Muscle of back (tissue), 13 donors: ENCODE measurements at places on chromosomes 4 and X.

DNA sequence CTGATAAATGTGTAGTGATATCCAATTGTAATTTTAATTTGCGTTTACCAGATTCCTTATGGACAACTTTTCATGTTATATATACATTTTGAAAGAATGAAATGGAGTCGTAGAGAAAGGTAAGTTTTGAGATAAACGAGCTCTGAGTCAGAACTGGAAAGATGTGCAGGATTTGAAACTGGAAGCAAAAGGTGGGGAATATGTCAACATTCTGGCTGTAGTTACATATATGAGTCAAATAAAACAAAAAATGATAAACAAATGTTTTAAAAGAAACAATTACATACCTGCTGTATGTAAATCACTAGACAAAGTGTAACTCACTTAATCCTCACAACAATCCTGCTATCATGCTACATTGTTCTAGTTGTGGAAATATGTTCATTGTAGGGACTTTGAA lies 84.0 kb downstream of the LPAR4 start:
- no peak for DNase-seq

- no peak for DNase-seq
Observed at GRCh38 chrX:70509078-70509477, 64.4 kb downstream of the DLG3 start.

DNA sequence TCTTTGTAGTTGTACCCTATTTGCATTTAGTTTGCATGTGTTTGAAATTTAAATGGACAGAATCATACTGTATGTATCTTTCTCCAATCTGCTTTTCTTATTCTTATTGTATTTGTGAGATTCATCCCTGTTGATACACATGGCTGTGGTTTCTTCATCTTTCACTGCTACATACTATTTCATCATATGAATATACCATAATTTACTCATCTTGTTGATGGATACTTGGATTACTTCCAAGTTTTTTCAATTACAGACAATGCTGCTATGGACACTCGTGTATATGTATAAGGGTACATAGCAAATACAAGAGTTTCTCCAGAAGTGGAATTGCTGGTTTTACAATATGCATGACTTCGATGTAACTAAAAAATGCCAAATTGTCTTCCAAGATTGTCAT lies 11.8 kb upstream of the KLHL8 start:
- DNase-seq, result no peak

- DNase-seq, result no peak
Observed at GRCh38 chrX:124369722-124370121, 23.4 kb downstream of the SH2D1A start.

DNA sequence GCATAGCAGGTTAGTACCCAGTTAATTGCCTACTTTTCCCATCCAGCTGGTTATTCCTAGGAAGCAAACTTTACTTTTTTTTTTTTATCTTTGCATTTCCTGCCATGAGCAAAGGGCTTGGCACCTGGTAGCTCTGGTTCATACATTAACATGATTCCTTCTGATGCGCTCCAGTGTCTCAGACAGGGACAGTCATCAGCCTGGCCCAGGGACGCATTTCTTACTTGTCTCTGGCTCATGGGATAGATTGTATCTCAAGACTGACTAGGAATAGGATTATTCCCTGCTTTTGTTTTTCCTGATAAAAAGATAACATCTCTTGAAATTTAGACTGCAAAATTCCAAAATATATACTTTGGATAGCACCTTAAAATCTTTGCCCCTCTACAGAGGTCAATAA lies 571.5 kb upstream of the TENM3 start:
- no peak for DNase-seq

- DNase-seq, result no peak
Observed at GRCh38 chrX:73851014-73852009, 288.3 kb downstream of the CHIC1 start.

GRCh38 chr4:59571805-59572430 lies 1628.2 kb upstream of the ADGRL3 start:
- DNase-seq, result no peak

GRCh38 chr4:152578670-152579069 lies 42.8 kb upstream of the FBXW7 start:
- no peak for DNase-seq

- DNase-seq, result no peak
Observed at GRCh38 chr4:52052475-52052780, 1.3 kb downstream of the SPATA18 start.

GRCh38 chr4:4327652-4328121 lies 37.6 kb downstream of the ZBTB49 start:
- peak; percentile 36 for DNase-seq

DNA sequence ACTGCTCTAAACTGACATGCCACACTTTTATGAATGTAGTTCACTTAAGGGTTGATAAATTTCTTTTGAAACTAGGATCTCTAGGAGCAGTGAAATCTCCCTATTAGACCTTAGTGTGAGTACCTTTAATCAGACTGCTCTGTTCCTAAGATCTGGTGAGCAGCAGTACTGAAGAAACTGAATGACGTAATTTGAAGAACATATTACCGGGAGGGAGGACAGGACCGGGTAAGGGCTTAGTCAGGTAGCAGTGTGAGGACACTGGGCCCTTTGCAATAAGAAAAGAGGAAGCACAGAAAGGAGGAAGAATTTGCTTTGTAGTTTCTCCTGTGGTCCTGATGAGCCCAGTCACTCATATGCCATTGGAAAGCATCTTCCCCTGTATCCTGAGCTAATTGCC lies 255.2 kb downstream of the THOC2 start:
- no peak for DNase-seq

DNA sequence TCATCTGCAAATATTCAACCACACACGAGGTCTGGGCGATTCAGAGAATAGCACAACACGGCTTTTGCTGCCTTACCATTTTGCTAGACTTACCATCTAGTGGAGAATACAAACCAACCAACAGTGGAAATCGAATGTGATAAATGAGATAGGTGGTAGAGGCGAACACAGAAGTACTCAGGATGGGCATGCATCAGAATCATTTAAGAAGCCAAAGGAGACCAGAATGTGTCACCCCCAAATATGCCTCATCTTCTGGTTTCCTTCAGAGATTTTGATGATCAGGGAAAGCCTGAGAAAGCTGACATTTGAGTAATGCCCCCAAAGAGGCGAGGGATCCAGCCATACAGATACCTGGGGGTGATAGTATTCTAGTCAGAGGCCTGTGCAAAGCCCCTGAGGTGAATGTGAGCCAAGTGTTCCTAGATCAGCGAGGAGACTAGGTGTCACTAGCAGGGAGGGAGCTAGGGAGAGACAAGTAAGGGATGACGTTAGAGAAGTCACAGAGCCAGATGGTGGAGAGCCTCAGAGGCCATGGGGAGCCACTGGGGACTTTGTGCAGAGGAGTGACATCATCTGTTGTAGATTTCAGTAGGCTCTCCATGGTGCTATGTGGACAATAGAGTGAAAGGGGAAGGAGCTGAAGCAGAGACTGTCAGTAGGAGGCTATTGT lies 1.7 kb downstream of the MTMR1 start:
- DNase-seq, result no peak

GRCh38 chr4:138537731-138538490 lies 295.8 kb upstream of the SLC7A11 start:
- DNase-seq, result peak; percentile 55

DNA sequence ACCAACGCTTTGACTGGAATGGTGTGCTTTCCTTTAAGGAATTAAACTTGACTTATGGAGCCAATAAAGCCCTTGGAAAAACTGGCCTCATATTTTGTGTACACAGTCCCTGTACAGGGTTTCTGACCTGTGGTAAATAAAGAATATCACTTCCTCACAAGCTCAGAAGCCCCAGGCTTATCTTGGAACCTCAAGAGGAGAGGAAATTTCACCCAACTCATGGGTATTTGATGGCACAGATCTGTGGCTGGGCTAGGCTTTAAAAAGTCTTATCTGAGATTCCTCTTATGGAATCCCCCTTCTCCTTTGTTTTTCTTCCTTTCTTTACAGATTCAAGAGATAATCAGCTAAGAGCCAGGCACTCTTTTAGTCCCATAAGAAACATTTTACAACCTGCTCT lies 89.3 kb upstream of the USP38 start:
- DNase-seq, result no peak

GRCh38 chrX:43682726-43683125 lies 26.6 kb downstream of the MAOA start:
- DNase-seq, result no peak

DNA sequence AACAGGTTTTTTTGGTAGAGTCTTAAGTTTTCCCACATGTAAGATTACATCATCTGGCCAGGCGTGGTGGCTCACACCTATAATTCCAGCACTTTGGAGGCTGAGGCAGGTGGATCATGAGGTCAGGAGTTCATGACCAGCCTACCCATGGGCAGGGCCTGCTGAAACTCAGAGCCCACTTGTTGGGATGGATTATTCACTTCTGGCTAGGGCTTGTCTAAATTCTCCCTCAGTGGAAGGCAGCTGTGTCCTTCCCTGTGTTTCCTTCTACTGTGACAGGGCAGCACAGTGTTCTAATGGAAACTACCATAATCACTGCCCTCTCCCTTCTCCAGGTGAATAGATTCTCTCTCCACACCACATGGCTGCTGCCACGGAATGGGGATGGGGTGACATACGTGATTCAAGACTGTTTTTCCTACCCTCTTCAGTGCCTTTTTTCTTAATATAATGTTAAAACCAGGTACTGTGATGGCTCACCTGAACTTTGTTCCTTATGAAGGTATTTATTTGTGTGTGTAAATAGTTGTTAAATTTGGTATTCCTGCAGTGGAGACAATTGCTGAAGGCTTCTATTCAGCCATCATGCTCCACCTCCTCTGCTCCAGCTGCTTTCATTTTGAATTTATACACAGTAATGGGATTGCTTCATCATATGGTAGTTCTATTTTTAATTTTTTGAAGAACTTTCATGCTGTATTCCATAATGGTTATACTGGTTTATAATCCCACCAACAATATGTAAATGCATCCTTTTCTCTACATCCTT lies 287.2 kb upstream of the HS3ST1 start:
- no peak for DNase-seq

DNA sequence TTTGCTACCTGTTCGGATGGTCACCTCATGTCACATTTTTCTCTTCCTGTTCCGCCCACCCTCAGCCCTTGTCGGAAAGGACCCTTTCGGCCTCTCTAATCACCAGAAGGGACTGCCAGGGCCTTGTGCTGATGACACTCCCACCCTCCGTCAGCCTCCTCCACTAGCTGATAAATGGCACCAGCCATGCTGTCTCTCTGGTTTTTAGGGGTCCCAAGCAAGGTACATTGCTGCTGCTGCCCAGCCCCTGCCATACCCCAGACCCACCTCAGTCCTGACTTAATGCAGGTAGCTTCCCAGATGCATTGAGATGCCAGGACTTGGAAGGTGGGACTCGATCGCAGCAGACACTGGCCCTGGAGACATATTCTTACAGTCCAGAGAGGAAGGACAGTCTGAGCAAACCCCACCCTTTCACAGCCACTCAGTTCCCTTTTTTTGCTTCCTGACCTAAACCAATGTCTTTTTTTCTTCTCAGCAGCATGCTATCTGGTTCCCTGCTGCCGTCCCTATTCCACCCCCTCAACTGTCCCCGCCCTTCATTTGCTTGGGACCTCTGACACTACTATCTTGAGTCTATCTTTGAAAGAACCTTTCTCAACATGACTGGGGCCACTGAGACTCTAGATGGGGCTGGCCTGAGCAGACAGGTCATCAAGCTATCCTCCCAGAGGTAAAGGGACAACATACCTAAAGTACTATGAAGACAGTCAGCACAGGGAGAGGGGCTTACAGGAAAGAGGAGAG lies at the start of gene BTK:
TSS of gene BTK (minus strand) at position 397 of the 747 bp plus-strand sequence. CDS start 10,907 bp downstream, outside the sequence.
- no peak for DNase-seq

DNA sequence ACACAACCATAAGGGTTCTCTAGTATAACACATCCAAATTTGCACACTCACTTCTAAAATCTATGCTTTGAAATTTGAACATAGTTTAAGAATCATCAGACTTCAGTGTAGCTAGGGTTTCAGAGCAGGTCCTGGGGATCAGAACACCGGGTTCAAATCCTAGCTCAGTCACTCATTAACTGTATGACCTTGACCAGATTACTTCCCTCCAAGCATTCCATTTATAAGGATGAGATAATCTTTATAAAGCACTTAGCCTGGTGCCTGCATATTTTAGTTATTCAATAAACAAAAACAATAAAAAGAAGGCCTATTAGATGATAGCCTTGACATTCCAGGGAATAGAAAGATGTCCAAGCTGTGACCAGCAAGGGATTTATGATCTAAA lies 4.8 kb upstream of the STBD1 start:
- DNase-seq, result no peak

GRCh38 chr4:158529505-158529904 lies 7.8 kb downstream of the RXFP1 start:
- no peak for DNase-seq

- DNase-seq, result no peak
Observed at GRCh38 chrX:19772822-19773628, 114.4 kb downstream of the SH3KBP1 start.

GRCh38 chr4:54495091-54495490 lies 162.7 kb upstream of the KIT start:
- DNase-seq, result no peak

- no peak for DNase-seq
Observed at GRCh38 chrX:47936224-47936939, 67.4 kb downstream of the ZNF182 start.

GRCh38 chrX:13001097-13001496 lies 26.2 kb downstream of the TMSB4X start:
- DNase-seq, result no peak

- no peak for DNase-seq
Observed at GRCh38 chr4:20318909-20319277, 67.2 kb downstream of the SLIT2 start.

DNA sequence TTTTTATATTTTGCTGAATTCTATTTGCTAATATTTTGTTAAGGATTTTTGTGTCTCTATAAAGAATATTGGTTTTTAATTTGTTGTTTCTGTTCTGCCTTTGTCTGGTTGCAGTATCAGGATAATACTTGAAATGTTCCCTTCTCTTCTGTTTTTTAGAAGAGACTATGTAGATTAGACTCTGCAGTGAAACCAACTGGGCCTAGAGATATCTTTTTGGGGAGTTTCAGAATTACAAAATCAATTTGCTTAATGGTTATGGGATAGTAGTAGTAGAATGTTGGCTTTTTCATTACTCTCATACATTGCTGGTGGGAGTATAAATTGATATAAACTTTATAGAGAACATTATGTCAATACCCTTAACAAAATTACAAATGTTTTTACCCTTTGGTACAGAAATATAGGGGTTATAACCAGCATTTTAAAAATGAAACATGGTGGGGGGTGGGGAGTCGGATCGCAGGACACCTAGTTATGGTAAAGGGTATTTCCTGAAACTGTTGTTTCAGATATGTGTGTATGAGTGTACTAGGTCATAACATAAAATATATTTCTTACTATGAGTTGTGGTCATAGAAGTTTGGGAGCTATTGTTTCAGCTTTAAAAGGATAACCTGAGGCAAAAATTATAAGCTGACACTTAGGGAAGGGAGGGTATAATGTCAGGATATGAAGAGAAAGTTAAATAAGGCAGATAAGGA lies 29.0 kb downstream of the CLOCK start:
- no peak for DNase-seq

GRCh38 chr4:53009824-53010223 lies 147.7 kb downstream of the RASL11B start:
- no peak for DNase-seq
